ENCODE measurements at places on chromosomes 3 and 15.

- DNase-seq: no peak
Observed at GRCh38 chr15:47963265-47963664, 157.5 kb upstream of the SLC24A5 start.

DNA sequence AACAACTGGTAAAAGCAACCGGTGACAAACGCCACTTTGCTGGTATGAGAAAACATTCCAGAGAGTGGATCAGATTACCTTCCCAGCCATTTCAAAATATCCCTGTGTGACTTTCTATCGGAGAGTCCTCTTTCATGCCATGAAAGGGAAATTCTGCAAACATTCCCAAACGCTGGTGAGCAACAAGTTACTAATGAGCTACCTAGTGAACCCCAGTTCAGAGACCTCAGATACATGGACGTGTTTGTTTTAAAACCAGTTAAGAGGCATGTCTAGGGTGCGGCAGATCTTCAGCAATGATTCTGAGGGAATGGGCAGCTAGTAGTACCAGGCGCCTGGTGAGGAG, 418.2 kb upstream of the NR2F2 start:
- no peak for DNase-seq

- DNase-seq: no peak
Observed at GRCh38 chr15:33834892-33835743, 133.2 kb upstream of the CHRM5 start.

DNA sequence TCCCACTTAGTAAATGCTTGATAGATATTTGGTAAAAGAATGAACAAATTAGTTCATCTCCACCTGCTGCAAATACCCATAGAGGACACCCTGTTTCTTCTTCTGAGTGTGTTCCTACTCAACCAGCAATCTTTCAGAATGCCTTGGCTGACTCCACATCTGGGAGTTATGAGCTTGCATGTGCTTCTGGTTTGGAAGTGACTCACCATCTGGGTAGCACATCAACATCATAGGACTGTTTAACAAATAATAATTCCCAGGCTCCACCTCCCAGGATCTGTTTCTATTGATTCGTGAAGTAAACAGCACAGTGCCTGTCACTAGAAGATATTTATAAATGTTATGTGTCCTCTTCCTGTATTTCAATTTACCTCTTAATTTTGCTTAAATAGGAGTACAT, 580.1 kb downstream of the ROBO2 start:
- no peak for DNase-seq

DNA sequence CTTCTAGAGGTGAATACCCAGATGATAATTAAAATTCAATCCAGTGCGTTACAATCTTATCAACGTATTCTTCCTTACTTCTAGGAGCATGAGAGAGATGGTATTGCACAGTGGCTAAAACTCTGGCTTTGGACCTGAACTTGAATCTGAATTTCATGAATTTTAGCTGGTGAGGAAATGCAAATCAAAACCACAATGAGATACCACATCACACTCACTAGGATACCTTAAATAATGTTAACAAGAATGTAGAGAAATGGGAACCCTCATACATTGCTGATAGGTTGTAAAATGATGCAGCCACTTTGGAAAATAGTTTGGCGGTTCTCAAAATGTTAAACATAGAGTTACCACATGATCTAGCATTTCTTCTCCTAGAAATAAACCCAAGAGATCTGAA, 47.1 kb upstream of the TSC22D2 start:
- DNase-seq: no peak

DNA sequence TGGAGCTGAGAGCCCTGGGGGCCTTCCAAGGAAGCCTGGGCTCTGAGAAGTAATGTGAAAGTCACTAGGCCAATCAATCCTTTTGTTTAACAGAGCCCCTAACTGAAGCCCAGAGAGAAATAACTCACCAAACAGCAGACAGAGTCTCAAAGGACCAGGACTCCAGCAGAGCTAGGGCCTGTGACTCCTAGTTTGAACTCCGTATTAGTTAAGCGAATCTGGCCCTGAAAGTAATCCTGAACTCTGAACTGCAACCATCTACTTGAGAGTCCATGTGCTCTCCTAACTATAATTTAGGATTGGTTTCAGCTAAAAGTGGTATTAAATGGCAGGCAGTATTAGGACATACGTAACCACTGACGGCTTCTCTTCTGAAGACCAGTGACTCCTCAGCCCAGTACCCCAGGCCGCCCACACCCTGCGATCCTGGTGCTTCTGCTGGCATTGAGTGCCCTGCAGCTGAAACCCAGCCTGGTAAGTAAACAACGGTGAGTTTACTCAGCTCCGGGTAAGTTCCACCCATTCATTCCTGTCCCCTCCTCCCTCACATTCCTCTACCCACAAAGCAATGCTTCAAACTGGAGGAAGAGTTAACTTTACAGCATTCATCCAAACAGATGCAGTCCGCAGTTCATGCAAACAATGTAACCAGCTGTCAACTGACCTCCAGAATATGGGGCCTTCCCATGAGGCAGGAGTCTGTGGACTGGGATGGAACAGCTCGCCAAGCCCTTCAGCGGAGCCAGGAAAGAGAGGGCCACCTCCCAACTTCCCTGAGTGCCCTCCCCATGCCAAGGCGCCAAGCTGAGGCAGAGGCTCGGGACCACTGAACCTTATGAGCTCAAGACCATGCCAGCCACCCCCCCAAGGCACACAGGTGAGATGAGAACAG, 7.3 kb downstream of the MYO5C start:
- DNase-seq: no peak

- DNase-seq: no peak
Observed at GRCh38 chr3:39474126-39474515, 6.6 kb downstream of the MOBP start.

GRCh38 chr3:188583341-188584161, 429.6 kb downstream of the LPP start:
- DNase-seq: peak; percentile 4

DNA sequence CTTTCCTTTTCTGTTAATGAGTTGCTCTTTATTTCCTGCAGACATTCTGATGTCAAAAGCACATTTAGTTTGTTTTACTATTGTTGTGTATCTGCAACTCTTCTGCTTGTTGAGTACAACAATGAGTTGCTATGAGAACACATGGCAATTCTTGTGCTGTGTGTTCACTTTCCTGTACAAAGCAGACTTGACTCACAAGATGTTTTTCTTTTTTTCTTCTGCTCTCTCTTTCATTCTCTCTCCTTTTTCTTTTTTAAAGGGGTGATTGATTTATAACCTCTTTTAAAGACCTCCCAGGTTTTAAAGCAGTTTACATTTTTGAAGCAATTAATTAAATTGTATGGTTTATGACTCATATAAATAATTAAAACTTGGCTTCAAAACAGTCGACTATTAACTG, 31.6 kb upstream of the ABHD10 start:
- DNase-seq: no peak

- no peak for DNase-seq
Observed at GRCh38 chr15:99735868-99736267, 2.6 kb upstream of the LYSMD4 start.

DNA sequence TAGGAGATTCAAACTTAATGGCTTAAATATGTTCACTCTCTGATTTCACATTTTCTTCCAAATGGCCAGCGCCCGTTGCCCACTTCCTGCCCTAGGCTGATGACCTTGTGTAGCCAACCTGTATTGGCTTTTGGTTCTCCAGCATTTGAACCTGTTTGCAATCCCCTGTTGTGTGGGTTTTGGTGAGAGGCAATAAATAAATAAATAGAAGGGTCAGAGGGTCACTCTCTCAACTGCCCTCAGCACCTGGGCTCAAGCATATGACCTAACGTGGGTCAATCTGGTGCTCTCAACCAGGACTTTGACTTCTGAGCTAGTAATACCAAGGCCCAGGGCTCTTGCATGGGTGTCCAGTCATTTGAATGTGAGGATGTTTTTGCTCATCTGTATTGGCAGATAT, 1.8 kb upstream of the SRP14 start:
- DNase-seq: no peak
